ENCODE measurements at places on chromosomes 2 and 18.

DNA sequence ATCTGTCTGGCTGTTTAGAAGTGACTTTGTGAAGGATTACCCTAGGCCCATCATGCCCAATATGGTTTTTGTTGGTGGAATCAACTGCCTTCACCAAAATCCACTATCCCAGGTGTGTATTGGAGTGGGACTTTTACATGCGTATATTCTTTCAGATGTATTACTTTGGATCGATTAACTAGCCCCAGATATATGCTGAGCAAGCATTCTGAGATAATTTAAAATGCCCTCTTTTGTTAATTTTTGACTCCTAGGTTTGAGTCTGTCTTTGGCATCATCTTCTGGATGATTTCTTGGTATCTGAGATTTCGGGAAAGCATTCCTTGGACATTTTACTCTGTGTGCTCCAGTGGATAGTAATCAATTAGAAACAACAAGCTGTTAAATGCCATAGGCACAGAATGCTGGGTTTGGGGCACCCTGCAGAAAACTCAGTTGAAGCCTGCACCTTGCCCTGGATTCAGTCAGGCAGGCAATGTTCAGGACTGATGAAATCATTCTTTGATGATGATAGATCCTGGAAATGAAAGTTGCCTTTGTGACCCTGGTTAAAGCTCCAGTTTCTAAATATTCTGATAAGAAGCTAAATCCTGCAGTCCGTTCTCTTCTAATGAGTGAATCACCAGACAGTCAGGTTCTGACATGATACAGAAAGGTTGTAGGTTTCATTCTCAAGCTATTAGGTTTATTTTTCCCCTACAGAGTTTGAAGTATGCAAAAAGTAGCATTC is 1.1 kb downstream of the UGT1A1 start:
- DNase-seq: no peak

DNA sequence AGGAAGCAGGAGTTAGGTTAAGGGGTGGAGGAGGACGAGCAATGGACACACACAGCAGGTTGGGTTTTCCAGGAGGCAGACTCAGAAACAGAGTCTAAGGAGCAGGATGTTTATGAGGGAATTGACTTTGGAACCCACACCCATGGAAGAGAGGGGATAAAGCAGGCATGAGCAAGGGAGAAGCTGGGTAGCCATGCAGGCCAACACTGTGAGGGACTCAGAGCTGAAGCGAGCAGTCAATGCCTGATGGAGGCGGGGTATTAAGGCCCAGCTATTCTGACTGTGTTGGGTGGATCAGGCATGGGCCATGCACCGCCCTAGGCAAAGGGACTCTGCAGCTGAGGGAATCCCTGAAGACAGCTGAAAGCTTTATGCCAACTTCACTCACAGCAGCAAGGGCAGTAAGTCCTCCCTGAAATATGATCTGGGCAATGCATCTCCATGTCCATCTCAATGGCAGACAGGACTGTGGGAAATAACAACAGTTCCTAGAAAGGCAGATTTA is 37.6 kb downstream of the TEX51 start:
- no peak for DNase-seq

DNA sequence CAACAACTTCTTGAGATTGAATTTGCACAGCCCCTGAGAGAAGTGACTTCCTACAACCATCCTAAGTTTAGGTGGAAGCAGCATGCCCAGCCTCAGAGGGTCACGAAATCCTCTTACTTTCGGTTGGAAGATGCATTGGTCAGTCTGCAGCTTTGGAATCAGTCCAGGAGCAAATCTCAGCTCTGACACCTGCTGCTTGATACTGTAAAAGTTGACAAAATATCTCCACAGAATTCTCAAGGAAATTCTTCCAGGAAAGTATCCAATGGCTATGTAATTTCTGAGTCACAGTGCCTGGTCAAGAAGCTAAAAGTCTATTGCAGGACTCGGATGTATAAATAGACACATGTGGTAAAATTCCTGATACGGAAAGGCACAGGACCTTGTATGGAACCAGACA is 414.5 kb upstream of the GYPC start:
- no peak for DNase-seq

- DNase-seq: no peak
These were observed 530.3 kb upstream of the FSIP2 start for GRCh38 chr2:185208261-185208660.

GRCh38 chr2:237603718-237604362 is 13.3 kb upstream of the RAB17 start:
- peak; percentile 53 for DNase-seq

GRCh38 chr2:25822190-25823117 is 55.8 kb downstream of the ASXL2 start:
- no peak for DNase-seq

DNA sequence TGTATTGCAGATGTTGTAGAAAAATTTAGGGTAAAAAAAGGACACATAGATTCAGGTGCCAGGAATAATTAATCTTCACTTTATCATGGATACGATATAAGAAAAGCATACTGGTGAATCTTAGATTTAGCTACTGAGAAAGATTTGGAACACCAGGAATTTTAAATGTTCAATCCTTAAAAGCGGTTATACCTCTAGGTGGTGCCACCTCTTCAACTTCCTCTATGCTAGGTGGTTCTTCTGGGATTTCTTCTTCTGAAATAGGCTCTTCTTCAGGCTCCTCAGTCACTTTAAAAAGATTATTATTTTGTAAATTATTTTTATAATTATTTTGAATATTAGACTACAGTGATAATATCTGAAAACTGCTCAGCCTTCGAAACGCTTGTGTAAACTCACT is 133.1 kb downstream of the TTN start:
- no peak for DNase-seq

DNA sequence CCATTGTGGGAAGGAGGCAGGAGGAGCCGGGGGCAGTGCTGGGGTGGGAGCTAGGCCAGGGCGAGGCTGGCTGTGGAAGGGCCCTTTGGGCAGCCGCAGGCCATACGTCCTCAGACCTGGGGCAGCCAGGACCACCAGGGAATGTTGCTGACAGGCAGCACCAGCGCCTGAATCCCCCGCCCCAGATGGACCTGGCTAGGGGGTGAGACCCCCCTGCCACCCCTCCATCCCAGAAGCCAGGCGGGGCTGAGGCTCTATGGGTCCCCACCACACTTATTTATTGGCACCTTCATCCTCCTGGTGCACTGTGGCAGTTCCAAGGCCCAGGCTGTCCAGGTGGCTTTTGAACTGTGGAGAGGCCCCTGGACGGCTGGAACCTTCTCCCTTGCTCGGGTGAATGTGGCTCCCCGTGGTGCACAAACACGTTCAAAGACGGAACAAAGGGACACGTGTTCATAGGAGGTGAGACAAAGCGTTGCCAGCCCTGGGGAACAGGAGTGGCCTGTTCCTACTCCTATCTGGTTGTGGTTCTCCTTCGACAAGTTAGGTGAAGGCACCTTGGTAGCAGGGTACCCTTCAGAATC is 35.1 kb downstream of the RAMP1 start:
- DNase-seq: no peak

GRCh38 chr2:26782876-26783704 is 2.8 kb upstream of the CENPA start:
- no peak for DNase-seq

- DNase-seq: no peak
These were observed 371.0 kb downstream of the GALNT13 start for GRCh38 chr2:154242687-154243086.

- peak; percentile 47 for DNase-seq
These were observed 80.0 kb downstream of the EXOC6B start for GRCh38 chr2:72745679-72746368.

DNA sequence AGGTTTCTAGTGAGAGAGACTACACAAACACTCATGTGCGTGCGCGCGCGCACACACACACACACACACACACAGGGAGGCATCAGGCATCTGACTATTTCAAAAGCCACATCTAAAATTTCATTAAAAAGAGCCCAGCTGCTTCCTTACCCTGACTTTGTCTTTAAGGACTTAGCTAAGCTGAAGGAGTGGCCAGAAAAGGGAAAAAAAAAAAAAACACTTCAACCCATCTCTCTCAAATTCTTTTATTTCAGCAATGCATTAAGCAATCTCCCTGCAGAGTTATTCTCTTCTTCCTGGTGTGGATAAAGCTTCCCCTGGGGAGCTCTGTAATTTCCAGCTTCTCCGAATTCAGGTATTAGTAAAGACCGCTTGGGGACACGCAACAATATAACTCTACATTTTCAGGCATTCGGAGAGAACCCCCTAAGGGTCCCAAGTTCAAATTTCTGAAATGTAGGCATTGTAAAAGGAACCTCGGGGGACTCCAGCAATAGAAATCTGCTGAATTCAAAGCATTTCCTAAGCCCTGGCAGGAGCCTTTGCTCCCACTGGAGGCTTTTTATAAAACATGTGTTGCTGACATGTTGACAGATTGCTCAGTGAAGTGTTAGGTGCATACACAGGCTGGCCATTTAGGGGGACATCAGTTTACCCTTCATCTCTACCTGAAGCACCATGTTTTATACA is 67.0 kb downstream of the ZNF521 start:
- DNase-seq: no peak

DNA sequence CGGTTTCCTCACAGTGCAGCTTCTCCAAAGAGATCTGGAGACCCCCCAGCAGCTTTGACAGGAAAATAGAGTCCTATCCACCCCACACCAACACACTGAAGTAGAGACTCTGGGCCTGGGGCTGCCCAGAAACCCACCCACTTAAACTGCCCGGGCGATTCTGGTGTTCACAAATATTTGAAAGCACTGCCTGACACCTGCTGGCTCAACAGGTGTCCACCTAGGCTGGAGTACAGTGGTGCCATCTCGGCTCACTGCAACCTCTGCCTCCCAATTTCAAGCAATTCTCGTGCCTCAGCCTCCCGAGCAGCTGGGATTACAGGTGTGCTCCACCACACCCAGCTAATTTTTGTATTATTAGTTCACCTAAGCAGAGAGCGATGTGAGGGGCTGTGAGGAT is 5.3 kb downstream of the STEAP3 start:
- no peak for DNase-seq

DNA sequence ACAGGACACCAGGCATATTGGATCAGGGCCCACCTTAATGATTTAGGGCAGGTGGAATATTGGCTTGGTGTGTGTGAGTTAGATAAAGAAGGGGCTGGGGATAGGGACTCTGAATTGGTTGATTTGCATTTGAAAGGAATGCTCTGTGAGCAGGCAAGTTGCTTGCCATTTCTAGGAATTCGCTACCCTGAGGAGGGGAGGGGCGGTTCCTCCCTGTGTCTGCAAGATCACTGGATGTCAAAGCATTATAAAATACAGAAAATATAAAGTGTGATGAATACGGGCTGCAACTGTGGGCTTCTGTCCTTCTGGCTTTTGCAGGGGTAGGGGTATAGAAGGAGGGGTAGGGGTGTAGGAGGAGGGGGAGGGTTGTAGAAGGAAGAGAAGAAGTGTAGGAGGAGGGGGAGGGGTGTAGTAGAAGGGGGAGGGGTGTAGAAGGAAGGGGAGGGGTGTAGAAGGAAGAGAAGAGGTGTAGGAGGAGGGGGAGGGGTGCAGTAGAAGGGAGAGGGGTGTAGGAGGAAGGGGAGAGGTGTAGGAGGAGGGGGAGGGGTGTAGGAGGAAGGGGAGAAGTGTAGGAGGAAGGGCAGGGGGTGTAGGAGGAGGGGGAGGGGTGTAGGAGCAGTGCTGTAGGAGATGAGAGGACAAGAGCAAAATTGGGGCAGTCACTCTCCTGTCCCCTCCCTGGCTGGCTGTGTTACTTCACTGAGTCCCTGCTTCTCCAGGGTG is 238.0 kb upstream of the COPS8 start:
- DNase-seq: no peak

- DNase-seq: peak; percentile 36
These were observed 73.6 kb upstream of the NCK2 start for GRCh38 chr2:105671156-105671555.

- DNase-seq: no peak
These were observed 116.2 kb downstream of the METTL8 start for GRCh38 chr2:171317492-171318125.

GRCh38 chr2:196413821-196414274 is 225.7 kb upstream of the CCDC150 start:
- DNase-seq: peak; percentile 38

DNA sequence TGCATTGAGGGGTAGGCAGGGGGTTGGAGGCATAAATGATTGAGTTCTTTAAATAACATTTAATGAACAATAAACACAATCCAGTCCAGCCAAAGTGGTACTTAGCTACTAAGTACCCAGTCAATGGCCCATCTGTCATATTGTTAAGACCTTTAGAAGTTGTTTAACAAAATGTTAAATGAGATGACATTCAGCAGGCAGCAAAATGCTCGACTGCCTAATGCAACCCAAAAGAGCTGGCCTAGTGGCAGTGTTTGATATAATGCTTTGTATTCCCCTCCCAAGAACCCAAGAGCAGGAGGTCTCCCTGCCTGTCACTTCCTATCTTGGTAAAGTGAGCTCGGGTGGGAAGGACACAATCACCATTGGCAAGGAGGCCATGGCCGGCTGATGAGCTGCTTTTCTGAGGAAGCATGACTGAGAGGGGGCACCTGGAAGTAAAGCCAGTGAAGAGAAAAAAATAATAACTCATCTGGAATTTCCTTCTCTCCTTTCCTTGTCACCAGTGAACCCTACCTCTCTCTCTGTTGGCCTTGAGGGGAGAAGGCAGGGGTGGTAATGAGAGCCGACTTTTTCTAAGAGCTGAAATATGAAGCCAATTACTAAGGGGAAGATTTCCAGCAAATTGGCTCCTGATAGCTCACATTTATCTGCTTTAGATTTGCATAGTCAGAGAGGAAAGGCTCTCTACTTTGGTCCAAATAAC is 140.6 kb downstream of the C1D start:
- no peak for DNase-seq

- DNase-seq: no peak
These were observed 901.4 kb downstream of the DCDC2C start for GRCh38 chr2:4604767-4605166.

- DNase-seq: no peak
These were observed 47.0 kb downstream of the MTCL1 start for GRCh38 chr18:8752329-8752728.

GRCh38 chr18:3008541-3008940 is 4.4 kb downstream of the LPIN2 start:
- DNase-seq: no peak

DNA sequence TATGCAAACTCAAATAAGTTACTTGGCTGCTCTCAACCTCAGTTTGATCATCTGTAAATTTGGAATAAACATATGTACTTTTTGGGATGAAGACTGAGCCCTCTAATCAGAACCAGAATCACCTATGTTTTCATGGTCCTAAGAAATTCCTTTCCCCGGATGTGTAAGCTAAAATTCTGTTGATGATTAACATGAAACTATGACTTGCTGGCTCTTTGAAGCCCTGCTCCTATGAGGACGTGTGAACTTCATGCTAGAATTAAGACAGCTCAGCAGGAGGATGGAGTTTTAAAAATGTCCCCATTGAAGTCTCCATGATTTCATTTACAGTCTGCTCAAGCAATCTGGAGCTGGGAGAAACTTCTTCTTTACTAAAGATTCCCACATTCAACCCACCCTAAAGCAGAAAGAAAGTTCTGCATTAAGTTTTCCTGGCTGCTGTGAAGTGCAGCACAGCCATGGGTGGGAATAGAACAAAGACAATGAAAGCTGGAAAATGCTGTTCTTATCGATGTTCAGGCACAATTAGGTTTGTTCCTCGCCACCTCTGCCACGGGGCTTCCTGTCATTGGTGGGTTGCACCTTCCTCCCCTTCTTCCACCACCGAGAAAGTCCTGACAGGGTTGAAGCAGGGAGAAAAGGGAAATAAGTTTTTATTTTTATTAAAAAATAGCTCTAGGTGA is 50.9 kb downstream of the ADCYAP1 start:
- DNase-seq: no peak

Measured in spinal cord (tissue), 10 donors.